ENCODE measurements at places on chromosomes 6 and 20.

- no peak for DNase-seq
Measured at GRCh38 chr6:78533426-78533825, 333.9 kb upstream of the IRAK1BP1 start.

DNA sequence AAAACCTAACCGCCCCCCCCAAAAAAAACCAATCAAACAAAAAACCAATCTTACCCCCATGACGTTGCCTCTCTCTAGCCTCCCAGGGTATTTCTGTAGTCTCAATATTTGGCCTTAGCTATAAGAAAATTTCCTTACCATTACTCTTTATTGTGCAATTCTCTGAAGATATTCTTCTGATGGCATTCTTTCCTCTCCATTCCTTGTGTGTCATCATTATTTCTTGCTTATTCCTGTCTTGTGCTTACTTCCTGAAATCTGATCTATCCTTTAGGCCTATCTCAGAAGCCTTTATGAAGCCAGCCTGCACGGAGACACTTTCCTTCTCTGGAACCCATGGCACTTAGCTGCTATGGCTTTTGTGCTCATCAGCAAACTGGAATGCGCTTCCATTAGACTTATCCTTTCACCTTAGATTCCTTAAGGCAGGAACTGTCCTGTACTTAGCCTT, 65.9 kb upstream of the DDR1 start:
- no peak for DNase-seq

DNA sequence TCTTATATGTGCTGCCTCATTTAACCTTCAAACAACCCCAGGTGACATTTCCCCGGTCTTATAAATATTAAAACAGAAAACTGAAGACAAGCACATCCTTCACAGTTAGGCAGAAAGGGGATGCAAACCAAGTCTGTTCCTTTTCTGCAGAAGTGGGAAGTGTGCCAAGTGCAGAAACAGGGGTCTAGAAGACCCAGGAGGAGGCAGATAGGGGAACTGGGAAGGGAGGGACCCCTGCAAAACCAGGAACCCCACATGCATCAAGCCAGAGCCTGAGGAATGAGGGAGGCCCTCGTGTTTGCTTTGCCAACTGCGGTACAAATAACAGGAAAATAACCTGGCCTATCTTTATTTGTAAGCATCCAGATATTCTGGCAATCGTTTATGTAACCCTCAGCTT, 17.0 kb upstream of the CST3 start:
- no peak for DNase-seq

GRCh38 chr6:37131104-37131959, 38.6 kb upstream of the PIM1 start:
- DNase-seq, result no peak

GRCh38 chr6:79232696-79233462, 1.6 kb downstream of the HMGN3 start:
- no peak for DNase-seq

- no peak for DNase-seq
Measured at GRCh38 chr6:156686301-156686994, 90.7 kb upstream of the ARID1B start.

All from right renal pelvis (tissue), 4 donors.